Posterior vena cava (tissue), 2 donors: ENCODE measurements at places on chromosomes 16 and 17. TPM values are rescaled to one million over a fixed set of nuclear protein-coding genes. Genes with fewer than 3 reads are reported as not detected.

- no peak for DNase-seq
Measured at GRCh38 chr16:75062976-75063346, 53.6 kb downstream of the LDHD start.

DNA sequence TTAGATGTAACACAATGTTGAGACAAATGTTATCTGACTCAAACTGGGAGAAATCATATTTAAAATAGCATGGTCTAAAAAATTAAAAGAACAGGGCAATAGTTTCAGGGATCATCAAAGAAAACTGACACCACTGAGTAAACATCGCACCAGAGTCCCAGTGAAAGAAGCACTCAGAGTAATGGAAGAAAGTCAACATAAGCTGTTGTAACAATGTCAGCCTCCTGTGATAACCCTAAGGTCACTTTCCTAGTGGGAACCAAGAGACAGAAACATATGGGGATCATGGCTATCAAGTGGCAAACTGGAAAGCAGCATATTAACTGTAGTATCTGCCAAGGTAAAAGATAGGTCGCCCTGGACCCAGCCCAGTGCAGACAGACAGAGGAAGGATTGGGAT lies 160.8 kb downstream of the CA10 start:
- no peak for DNase-seq

- no peak for DNase-seq
Measured at GRCh38 chr16:83392743-83393142, 415.0 kb upstream of the HSBP1 start.

DNA sequence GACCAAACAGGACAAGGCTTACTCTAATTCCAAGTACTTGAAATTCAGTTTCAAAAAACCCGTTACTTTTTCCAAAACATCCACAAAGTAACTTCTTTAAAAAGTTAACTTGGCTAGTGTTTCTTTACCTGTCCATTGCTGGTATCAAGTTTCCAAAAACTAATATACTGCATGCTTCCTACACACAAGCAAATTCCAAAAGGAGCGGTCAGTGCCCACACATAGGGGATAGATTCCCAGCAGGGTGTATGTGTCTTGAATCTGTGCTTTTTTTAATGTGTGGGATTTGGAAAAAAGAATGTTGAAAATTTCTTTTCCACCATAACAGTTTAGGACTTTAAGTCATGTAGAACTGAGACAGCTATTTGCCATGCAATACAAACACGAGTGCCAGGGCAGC lies 367.8 kb upstream of the SOX9 start:
- DNase-seq = no peak

GRCh38 chr17:4643676-4644075 lies 2.2 kb upstream of the ALOX15 start:
- DNase-seq = no peak

Gene PLA2G10
- total RNA-seq = not detected

Gene JUP
- total RNA-seq = 21.2 TPM

- no peak for DNase-seq
Measured at GRCh38 chr17:28878981-28879380, 18.6 kb downstream of the FLOT2 start.

DNA sequence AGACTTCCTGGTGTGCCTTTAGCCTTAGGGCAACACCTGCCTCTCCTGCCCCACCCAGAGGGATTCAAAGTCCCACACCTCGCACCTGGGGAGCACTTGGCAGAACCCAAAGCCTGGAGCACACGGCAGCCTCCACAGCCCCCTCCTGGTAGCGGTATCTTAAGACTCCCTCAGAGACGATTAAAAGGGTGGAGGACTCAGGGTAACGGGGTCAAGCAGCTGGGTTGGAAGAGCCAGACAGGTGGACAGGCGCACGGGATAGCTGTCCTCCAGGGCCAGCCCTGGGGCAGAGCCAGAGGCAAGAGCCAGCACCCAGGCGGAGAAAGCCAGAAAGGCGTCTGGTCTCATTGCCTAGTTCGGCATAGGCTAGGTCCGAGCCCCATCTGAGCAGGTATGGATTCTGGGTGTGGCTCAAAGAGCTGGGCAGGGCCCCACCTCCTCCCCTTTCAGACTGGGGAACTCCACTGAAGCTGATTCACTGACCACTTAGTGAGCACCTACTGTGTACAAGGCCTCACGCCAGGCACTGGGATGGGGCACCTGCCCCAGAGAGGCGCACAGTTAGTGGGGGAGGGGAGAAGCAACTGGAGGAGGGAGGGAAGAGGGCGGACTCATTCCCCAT lies 55.0 kb upstream of the MEAK7 start:
- DNase-seq = no peak

DNA sequence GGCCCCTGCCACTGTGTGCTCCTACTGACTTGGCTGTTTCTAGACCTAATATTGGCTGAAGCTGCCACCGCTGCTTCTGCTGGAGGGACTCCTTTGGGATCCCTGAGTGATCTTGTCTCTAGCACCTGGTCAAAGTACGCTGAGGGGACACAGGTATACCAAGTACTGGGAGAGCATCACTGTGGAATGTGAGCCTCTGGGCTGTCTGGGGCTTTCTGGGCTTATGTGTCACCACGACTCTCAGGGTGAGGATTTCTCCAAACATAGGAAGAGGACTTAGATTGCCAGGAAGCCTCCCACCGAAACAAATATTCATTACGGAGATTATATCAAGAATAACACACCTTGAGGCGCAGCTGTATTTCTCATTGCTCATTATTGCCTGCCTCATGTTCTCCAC lies 435.8 kb downstream of the HS3ST3B1 start:
- no peak for DNase-seq
